ENCODE measurements at places on chromosomes 1 and 21.

GRCh38 chr1:14969006-14969405, 184.5 kb upstream of the TMEM51 start:
- no peak overlapping the region for H3K27ac ChIP-seq
- H3K4me3 ChIP-seq, result no peak overlapping the region
- no peaks in the 10 kb centered on the region for H3K36me3 ChIP-seq
- H3K27me3 ChIP-seq, result no peaks in the 10 kb centered on the region
- H3K4me1 ChIP-seq, result no peaks in the 10 kb centered on the region

DNA sequence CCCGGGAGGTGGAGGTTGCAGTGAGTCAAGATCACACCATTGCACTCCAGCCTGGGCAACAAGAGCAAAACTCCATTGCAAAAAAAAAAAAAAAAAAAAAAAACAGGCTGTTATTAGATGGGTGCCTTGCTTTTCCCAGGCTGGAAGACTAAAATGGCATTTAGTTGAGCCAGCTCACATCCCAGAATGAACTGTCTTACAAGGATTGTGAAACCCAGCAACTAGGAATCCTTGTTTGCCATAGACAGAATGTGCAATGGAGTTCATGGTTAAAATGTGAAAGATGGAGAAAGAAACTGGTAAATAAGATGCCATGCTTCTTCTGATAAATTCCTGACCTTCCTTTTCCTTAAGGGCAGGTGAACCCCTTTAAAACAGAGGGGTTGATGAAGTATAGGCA, 215.8 kb upstream of the GREM2 start:
- no peaks in the 10 kb centered on the region for H3K4me1 ChIP-seq
- no peak overlapping the region for H3K27ac ChIP-seq
- H3K4me3 ChIP-seq, result no peak overlapping the region
- no peaks in the 10 kb centered on the region for H3K36me3 ChIP-seq

DNA sequence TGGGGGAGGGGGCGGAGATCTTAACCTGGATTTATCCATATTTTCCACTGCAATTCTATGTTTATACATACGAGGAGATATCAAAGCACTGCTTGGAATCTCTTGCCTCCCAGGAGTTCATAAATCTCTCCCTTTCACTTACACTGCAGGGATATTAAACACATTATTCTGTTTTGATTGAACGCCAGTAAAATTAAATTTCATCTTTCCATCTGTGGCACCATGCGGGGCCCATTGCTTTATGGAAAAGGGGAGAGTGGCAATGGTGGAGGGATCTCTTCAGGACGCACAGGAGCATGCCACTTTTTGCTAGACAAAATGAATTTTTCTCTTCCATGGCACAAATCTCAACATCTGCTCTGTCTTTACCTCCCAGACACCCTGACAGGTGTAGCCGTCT, 648.0 kb upstream of the PLXNA2 start:
- H3K4me3 ChIP-seq, result no peak overlapping the region
- no peaks in the 10 kb centered on the region for H3K4me1 ChIP-seq
- no peak overlapping the region for H3K27ac ChIP-seq

GRCh38 chr1:46804027-46804889, 5.4 kb downstream of the CYP4B1 start:
- ATAC-seq, result no peak
- no peak overlapping the region for H3K27ac ChIP-seq
- no peak overlapping the region for H3K4me3 ChIP-seq
- H3K4me1 ChIP-seq, result no peaks in the 10 kb centered on the region
- peaks cover 9% of the 10 kb centered on the region for H3K27me3 ChIP-seq

DNA sequence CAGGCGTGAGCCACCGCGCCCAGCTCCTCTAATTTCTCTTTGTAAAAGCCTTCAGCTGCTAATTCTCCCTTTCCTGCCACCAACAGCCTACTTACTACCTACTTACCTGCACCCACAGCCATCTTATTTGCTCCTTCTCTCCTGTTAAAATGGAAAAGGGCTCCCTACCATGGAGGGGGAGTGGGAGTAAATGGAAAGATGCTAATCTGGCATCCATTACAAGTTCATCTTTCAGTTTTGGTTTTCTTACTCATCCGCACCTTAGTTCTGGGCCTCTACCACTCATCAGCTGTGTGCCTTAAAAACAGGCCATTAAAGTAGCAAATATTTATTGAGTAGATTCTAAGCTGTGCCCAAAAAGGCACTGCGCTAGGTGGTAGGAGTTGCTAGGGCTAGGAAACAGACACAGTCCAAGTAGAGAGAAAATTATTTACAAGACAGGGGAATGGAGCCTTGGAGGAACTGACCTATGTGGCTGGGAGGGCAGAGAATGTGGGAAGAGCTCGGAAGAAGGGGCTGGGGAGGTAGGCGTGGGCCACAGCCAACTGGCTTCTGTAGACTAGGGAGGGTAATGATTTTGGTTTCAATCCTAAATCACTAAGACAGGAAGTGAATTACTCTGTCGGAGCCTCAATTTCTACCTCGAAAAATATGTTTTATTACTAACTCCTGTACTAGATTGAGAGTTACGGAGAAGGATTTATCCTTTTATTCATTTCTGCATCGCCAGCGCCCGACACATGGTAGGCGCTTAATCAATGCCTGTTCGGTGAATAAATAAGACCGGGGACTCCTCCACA, 685 bp upstream of the DDI2 start:
- H3K4me3 ChIP-seq, result peak overlapping the region; percentile 87
- H3K4me1 ChIP-seq, result peaks cover 35% of the 10 kb centered on the region
- H3K36me3 ChIP-seq, result peaks cover 6% of the 10 kb centered on the region
- no peaks in the 10 kb centered on the region for H3K27me3 ChIP-seq
- peak; percentile 22 for ATAC-seq

DNA sequence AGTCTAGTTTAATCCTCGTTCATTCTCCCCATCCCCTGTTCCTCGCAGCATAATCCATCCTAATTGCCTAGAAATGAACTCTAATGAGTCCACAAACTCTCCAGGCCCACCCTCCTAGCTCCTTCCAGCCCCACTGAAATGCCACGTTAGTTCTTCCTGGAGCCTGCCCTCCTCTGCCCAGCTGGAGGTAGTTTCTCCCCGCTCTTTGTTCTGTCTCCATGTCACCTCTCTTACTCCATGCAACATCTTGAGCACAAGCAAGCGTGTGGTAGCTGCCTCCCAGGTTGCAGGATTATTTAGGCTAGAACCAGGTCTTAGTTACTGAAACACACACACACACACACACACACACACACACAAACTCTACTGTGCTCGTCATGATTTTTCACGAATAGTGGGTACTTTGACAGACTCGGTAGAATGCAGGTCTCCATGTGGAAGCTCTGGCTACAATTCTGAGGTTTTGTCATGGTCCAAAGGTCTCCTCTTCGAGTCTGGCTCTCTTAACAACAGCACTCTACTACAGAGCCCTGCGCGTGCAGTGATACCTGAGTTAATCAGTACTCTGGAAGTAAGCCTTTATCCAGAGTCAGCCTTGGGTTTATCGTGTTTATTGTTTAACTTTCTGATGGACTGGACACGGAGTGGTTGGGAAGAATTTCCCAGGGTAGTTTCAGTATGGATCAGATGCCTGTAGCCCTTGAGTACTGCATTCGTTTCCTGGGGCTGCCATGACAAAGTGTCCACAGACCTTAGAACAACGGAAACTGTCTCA, 27.5 kb downstream of the HUNK start:
- no peak for ATAC-seq
- H3K4me3 ChIP-seq, result no peak overlapping the region
- H3K36me3 ChIP-seq, result no peaks in the 10 kb centered on the region
- H3K27ac ChIP-seq, result no peak overlapping the region
- H3K27me3 ChIP-seq, result peaks cover 21% of the 10 kb centered on the region
- H3K4me1 ChIP-seq, result no peaks in the 10 kb centered on the region

DNA sequence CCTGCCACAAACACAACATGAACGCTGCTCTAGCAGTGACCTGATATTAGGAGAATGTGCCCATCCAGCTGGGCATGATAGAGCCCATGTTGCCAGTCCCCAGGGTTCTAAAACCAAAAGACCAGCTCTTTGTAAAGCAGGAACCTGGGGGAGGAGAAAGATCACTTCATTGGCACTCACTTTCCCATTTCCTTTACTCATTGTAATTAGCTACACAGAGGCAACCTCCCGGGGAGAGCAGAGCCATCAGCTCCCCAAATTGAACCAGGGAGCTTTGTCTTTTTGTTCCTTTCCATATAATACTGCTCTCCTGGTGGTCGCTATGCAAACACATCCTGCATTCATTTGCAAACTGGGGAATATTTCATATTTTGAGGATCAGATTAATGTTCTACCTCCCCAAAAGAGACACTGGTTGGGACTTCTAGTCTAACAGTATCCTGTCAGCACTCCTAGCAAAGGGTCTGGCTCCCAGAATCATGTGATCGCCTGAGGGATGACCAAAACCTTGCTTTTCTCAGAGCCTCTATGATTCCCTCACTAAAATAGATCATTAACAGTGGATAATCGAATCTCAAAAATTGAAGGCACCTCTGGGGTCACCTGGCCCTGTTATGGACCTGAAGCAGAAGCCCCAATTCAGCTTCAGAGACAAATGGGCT, 76.7 kb upstream of the CD1D start:
- peaks cover 7% of the 10 kb centered on the region for H3K27me3 ChIP-seq
- H3K4me3 ChIP-seq, result no peak overlapping the region
- H3K4me1 ChIP-seq, result no peaks in the 10 kb centered on the region
- H3K27ac ChIP-seq, result no peak overlapping the region

DNA sequence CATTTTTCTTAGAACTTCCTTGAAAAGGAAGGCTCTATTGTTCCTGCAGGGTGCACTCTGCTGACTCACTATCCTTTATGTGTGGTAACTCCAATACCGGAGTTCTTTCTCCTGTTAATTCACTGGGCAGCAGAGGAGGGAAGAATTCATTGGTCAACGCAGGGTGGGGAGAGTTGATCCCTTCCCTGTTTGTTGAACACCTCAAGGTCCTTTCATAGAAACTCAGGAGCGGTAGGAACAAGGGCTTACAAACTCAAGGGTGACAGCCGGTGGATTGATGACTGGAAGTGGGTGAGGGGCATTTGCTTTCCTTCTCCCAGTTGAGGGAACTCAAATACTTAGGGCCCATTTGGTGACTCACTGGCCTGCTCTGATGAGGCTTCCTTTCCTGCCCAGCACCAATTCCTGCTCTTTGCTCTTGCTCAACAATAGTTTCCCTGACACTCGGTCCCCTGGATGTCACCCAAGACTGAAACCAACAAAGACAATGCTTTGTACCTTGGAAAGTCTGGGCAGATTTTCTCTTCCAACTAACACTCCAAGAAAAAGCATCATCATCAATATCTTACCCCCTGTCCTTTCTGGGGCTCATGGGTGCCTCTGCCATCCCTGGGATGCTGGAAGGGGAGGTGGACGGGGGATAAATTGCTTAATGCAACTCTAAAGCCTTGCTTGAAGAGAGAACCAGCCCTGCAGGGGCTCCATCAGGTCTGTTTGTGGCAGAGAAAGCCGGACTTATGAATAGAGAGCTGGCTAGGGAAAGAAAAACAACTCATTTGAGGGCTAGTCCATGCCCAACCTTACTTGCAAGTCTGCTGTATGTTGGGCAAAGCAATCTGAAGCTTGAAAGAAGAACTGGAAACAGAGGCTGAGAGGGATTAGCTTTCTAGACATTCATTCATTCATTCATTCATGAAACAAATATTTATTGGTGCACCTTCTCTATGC, 9.3 kb downstream of the SLC26A9 start:
- no peak for ATAC-seq
- H3K27me3 ChIP-seq, result peaks cover 48% of the 10 kb centered on the region
- H3K27ac ChIP-seq, result no peak overlapping the region
- no peak overlapping the region for H3K4me3 ChIP-seq
- H3K36me3 ChIP-seq, result no peaks in the 10 kb centered on the region
- H3K4me1 ChIP-seq, result no peaks in the 10 kb centered on the region

DNA sequence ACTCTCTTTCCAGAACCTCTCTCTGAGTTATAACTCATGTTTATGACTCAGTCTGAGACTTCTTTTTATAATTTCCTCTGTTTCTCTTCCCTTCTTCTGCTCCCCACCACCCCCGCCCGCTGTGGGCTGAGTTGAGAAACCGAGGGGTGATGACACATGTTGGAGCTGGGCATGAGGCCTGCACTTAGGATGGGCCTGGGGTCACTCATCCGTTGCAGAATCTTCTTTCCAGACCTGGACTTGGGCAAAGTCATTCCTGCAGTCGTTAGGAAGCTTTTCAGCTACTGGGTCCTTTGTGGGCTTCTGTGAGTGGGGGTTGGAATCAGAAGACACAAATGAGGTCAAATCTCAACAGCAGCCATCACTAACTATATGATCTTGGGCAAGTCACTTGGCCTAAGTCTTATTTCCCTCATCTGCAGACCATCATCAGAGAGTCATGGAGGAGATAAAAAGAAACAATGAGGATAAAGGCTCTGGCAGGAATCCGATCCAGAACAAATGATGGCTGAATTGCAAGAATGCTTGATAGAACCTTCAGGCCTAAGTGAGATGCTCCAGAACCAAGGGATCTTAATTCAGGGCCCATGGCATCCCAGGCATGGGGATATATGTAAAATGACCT, 53.4 kb downstream of the RPS6KA1 start:
- ATAC-seq, result peak; percentile 83
- peak overlapping the region; percentile 1 for H3K4me3 ChIP-seq
- peak overlapping the region; percentile 89 for H3K27ac ChIP-seq
- H3K36me3 ChIP-seq, result no peaks in the 10 kb centered on the region
- H3K4me1 ChIP-seq, result peaks cover 45% of the 10 kb centered on the region

- peak within 1 kb of the TSS; percentile 78 for H3K27ac ChIP-seq
- H3K4me1 ChIP-seq, result peaks cover 26% of the 10 kb centered on the region
- no peaks in the 10 kb centered on the region for H3K36me3 ChIP-seq
- peak within 1 kb of the TSS; percentile 87 for H3K4me3 ChIP-seq
- H3K27me3 ChIP-seq, result peaks cover 17% of the 10 kb centered on the region
Observed at GRCh38 chr1:48471691-48472576, at the start of gene SPATA6. Gene SPATA6 (minus strand): TSS chr1:48472204. CDS start chr1:48472008, 196 bp downstream.

DNA sequence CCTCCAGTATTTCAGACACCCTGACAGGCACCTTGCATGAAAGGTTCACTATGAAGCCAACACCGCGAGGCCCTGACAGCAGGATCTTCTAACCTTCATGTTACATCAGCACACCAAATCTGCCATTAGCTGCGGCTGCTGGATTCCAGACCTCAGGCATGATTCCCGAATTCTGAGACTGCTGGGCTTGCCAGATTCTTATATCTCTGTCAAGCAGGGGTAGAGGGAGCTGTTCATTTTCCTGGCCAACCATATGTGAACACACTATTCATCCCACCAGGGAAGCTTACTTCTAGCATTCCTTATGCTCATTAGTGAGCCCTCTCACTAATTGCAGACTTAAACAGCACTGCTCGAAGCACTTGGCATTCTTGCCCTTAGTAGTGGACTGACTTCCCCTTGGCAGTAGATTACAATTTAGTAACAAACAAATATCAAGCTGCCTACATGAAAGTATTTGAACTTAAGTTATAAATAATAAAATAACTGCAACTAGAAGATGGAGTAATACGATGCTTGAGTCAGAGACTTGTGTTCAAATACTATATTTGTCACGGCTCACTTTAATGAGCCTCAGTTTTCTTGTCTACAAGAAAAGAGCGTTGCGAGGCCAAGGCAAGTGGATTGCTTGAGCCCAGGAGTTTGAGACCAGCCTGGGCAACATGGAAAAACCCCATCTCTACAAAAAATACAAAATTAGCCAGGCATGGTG, 43.3 kb downstream of the NID1 start:
- peaks cover 13% of the 10 kb centered on the region for H3K27me3 ChIP-seq
- no peak for ATAC-seq
- no peak overlapping the region for H3K4me3 ChIP-seq

- peak; percentile 59 for ATAC-seq
- peaks cover 25% of the 10 kb centered on the region for H3K4me1 ChIP-seq
Observed at GRCh38 chr1:53860967-53861411, 22.9 kb upstream of the NDC1 start.

All from stimulated activated memory B cell treated with anti-CD40 and anti-IgM and Interleukin-4, amounts not matched to agents 10 μg/mL and 1 μg/mL and 100 μg/mL, for 72 hours (primary cell).